ENCODE measurements at places on chromosomes 13 and 19.

GRCh38 chr13:80664950-80665349 is 324.0 kb upstream of the SPRY2 start:
- DNase-seq, result no peak

GRCh38 chr13:51576754-51577153 is 7.5 kb upstream of the WDFY2 start:
- no peak for DNase-seq

DNA sequence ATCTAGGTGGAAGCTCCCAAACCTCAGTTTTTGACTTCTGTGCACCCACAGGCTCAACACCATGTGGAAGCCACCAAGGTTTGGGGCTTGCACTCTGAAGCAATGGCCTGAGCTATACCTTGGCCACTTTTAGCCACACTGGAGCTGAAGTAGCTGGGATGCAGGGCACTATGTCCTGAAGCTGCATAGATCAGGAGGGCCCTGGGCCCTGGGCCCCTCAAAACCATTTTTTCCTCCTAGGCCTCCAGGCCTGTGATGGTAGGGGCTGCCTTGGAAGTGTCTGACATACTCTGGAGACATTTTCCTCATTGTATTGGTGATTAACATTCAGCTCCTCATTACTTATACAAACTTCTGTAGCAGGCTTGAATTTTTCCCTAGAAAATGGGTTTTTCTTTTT is 273.7 kb downstream of the FGF9 start:
- DNase-seq, result no peak

GRCh38 chr19:4051175-4052101 is 15.3 kb downstream of the ZBTB7A start:
- no peak for DNase-seq

GRCh38 chr13:105159841-105160240 is 1375.6 kb downstream of the EFNB2 start:
- no peak for DNase-seq

GRCh38 chr13:79679334-79679733 is 198.4 kb downstream of the NDFIP2 start:
- DNase-seq, result no peak

DNA sequence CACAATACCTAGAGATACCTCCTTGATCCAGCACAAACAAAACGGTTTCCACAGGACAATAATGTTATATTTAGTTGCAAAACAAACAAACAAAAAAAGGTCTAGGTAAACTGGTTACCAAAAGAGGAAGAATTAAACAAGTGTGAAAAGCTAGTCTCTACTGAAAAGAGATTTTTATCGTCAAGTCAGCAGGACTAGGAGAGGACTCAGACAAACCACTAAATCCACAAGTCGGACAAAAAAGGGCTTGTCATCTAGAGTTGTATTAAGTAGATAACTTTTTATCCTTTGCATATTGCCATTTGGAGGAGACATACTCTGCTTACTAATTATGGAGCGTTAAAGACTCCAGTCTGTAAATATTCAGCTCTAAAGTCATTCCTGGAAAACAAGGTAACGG is 9.9 kb upstream of the KPNA3 start:
- DNase-seq, result no peak

GRCh38 chr13:27026396-27026795 is 145.2 kb downstream of the USP12 start:
- no peak for DNase-seq

DNA sequence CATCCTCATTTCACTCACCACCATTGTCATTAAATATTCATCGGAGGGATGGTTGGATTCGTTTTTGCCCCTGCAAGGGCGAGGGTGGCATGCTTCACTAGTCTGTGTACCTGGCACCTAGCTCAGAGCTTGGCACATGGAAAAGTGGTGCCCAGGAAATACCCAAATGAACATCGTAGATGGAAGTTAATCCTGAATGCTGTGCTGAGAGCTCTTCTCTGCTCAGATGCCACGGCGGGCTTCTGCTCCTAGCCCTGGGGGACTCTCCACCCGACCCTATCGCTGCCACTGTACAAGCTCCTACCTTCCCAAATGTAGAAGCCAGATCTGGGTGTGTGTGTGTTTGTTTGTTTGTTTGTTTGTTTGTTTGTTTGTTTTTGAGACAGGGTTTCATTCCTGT is 113.0 kb upstream of the ZNF507 start:
- no peak for DNase-seq

GRCh38 chr13:25902891-25903341 is 148.9 kb downstream of the SHISA2 start:
- DNase-seq, result no peak

DNA sequence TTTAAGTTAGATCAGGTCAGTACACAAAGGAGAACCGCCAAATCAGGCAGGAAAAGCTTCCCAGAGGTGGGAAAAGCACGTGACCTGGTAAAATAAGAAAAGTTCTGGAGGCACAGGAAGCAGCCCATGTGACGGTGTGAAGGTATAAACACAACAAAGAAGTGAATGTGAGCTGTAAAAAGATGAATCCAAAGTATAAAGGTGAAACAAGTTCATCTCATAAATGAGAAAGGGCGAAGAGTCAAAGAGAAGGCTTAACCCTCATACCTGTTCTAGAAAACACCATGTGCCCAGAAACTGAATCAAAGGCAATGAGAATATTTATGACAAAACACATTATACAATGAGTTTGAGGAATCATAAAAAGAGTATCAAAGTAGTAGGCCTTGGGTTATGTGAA is 47.0 kb downstream of the USP12 start:
- DNase-seq, result no peak

GRCh38 chr19:13729859-13730258 is 34.5 kb upstream of the MRI1 start:
- no peak for DNase-seq

GRCh38 chr13:93843082-93843481 is 616.5 kb downstream of the GPC6 start:
- no peak for DNase-seq

- no peak for DNase-seq
These were observed 9.0 kb downstream of the EPS15L1 start for GRCh38 chr19:16462757-16463250.

DNA sequence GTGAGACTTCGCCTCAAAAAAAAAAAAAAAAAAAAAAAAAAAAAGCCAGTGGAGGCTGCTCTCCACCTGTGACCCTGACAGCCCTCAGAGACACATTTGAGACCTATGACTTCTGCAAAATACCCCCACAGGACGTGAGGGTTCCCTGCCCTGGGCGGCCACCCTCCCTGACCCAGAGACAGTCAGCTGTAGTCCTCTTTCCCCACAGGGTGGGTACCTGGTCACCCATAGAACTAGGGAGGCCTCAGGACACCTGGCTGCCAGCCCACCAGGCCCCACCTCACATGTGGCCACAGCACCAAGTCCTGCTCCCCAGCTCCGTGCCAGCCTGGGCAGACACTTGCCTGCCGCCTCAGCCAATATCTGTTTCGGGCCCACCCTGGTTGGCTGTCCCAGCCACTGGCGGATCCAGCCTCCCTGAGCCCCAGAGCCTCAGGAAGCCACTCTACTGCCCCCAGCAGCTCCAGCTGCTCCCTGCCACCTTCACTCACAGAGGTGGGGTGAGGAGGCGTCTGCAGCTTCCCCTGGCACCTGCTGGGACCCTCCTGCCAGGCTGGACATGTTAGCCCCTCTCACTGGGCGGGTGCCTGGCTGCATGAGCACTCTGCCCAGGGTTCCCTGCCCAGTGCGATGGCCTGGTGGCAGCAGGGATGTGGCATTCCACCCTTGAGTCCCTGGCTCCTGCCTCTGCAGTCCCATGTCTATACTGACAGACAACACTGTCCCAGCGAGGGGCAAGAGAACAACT is 6.9 kb downstream of the MKNK2 start:
- DNase-seq, result no peak

- DNase-seq, result no peak
These were observed 280.8 kb downstream of the ABCC4 start for GRCh38 chr13:95020298-95020987.

DNA sequence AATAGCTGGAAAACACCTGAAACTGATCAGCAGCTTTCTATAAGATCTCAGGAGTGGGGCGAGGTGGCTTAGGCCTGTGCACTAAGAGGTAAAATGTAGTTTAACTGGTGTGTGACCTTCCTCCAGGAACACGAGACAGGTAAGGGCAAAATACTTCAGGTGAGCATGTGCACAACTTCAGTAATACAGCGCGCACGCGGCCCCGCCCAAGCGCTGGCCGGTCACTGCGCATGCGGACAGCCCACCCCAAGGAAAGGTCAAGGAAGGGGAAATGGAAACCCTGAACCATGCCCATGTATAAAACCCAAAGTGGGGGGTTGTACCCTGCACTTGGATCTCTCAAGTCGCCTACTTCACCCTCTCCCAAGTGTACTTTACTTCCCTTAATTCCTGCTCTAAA is 49.4 kb upstream of the ARHGEF7 start:
- DNase-seq, result no peak

DNA sequence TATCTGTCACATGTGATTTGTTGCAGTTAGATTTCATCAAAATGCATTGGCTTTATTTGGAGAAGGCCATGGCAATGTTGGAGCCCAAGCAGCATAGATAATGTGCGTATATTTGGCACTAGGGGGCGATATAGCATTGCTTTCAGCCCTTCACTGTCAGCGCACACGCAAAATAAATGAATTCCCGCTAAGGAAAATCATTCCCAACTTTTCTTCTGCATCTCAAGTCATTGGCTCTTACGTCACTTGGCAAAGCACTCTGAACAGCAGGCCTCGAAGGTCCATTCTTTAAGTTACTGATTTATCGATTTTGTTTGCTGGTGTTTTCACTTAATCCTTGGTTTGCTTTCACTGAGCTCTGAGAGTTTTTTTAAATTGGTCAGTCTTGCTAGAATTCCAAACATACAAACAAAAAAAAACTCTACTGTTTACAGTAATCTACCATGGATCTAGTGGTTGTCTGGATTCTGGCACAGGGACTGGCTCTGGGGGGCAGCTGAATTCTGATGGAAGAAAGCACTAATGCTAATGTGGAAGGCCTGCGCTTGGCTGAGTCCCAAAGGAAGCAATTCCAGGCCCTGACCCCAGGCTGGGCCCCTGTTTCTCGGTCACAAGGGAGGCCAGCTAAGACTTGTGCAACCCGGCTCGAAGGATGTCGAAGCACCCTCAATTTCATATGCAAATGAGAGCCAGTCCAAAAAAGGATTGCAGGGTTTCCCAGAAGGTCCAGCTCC is 97.7 kb upstream of the IPO5 start:
- peak; percentile 76 for DNase-seq

- no peak for DNase-seq
These were observed 22.3 kb upstream of the SLC46A3 start for GRCh38 chr13:28741084-28741491.

- DNase-seq, result no peak
These were observed 1.2 kb upstream of the KCNA7 start for GRCh38 chr19:49073514-49074378.

- DNase-seq, result peak; percentile 21
These were observed 429.0 kb upstream of the MIR17HG start for GRCh38 chr13:90918536-90918935.

DNA sequence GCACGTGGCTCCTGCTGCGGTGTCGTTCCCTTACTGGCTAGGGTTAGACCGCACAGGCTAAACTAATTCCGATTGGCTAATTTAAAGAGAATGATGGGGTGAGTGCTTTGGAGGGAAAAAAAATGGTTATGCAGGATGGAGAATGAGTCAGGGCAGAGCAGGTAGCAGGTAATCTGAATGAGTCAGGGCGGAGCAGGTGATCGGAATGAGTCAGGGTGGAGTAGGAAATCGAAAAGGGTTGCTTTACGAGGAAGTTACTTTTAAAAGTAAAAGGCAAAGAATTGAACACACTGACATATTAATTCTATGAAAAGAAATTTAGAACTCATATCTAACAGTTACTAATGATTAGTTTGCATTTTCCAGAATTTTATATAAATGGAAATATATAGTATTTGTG is 335.5 kb downstream of the FOXO1 start:
- no peak for DNase-seq

DNA sequence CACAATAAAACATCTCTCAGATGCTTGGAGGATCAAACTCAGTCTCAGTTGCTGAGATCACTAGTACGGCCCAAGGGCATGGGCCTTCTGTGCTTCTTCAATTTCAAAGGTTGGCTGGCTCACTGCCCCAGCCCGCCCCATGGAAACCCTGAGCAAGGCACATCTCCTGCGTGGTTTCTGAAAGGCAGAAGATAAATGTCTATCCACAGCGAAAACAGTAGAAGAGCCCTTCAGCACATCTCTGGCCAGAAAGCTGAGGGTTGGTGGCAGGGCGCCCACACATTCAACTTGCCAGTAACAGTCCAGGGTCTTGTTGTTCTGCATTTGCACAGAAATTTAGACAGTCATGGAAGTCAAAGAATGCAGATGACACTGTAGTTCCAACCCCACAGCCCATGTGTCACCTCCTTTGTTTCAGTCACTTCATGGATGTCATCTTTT is 24.0 kb upstream of the KATNAL1 start:
- no peak for DNase-seq

- DNase-seq, result no peak
These were observed 29.2 kb downstream of the ZNF146 start for GRCh38 chr19:36244066-36244465.

DNA sequence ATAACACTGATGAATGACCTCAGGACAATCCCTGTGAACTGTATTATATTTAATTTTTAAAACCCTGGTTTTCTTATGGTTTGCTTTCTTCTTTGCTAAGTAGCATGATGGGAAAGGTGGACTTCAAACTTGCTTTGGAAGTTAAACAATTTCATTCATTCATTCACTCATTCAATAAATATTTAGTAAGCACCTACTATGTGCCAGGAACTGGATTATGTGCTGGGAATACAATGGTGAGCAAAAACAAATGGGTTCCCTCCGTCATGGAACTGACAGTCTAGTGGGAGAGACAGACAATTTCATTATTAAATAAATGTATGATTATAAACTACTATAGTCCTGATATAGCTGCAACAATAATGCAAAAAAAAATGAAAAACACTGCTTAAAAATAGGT is 70.3 kb downstream of the USP12 start:
- DNase-seq, result no peak

GRCh38 chr13:75052616-75053015 is 429.4 kb downstream of the TBC1D4 start:
- no peak for DNase-seq

GRCh38 chr19:54137699-54138488 is at the start of gene CNOT3:
CNOT3 (plus strand) TSS chr19:54137762; CDS start chr19:54142979, 5,217 bp downstream.
- DNase-seq, result no peak

- DNase-seq, result no peak
These were observed 51.5 kb upstream of the ZNF728 start for GRCh38 chr19:23054456-23054855.

DNA sequence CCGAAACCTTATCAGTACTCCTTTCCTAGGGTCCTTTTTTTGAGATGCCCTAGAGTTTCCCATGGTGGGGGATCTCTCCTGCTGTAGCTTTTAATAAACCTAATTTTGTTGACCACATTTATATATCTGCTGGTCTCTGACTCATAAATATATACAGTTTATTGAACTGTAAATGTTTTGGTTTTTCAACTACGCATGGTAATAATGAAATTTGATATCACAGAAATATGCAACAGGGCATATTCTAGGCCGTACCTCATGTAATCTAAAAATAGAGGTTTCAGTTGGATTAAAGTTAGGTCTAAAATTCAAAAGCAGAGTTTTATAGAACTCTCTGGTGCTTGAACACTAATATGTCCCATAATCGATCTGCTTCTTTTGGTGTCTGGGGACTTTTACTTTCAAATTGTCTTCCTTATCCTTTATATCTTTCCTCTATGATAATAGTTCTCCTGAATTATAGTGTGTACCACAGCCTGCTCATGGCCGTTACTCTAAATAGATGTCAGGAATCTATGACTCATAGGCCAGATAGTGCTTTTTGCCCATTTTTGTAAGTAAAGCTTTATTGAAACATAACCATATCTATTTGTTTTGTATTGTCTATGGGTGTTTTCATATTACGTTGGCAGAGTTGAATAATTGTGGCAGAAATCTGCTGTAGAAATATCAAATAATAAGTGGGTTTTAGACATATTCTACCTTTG is 324.8 kb upstream of the PCDH9 start:
- no peak for DNase-seq

- DNase-seq, result peak; percentile 14
These were observed 155.3 kb downstream of the KCNRG start for GRCh38 chr13:50170447-50171037.
